ENCODE measurements at places on chromosomes 5 and 9.

DNA sequence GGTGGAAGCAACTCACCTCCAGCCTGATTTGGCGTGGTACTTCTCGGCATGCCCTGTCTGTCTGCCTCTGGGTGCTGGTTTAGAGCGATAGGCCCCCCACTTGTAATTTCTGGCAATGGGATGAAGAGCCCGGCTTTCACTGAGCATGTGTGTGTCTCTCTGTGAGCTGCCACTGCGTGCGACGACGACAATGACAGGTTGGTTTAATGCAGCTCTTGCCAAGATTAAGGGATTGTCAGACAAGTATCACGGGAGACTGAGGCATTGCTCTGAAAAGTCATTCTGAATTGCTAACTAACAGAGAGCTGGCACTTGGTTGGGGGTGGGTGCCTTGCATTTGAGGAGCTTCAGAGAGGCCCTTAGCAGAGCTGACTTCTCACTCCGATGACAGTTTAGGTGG lies 348.8 kb upstream of the CLINT1 start:
- DNase-seq: no peak

GRCh38 chr5:6261668-6262067 lies 116.7 kb downstream of the MED10 start:
- DNase-seq: no peak

DNA sequence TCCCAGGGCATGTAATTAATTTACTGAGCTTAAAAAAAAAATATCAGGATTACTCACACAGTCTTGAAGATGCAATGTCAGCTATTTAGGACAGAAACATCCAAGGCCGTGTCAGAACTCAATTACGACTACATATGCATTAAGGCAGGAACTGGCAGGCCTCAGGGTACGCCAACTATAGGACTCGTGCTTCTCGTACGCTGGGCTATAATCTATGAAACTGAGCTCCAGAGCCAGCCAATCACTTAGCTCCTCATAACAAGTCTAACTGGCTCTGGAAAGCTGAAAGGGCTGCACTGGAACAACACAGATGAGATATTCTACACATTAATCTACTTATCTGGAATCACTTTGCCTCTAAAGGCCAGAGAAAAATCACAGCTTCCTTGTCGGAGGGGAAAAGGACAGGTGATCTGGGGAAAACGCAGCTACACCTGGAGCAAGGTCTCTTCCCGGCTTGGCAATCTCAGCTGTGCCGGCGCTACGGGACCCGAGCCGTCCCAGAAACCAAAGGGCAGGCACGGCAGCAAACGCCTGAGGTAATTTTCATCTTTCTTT lies 212.0 kb downstream of the DEPDC1B start:
- no peak for DNase-seq

DNA sequence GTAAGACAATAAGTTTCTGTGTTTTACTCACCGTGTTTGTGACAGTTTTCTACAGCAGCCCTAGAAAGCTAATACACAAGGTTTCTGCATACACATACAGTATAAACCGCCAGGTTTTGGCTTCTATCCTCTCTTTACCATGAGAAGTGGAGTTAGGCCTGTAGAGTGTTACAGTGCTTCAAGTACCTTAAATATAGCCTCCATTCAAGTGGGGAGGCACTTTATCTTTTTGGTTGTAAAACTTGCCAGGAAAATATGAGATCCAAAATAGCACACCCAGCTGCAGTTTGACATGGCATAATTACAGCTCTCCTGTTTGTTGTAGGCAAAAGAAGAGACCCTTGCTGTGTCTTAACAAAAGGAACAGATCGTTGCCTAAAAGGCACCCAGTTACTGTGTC lies 90.3 kb upstream of the PTPN3 start:
- DNase-seq: no peak

DNA sequence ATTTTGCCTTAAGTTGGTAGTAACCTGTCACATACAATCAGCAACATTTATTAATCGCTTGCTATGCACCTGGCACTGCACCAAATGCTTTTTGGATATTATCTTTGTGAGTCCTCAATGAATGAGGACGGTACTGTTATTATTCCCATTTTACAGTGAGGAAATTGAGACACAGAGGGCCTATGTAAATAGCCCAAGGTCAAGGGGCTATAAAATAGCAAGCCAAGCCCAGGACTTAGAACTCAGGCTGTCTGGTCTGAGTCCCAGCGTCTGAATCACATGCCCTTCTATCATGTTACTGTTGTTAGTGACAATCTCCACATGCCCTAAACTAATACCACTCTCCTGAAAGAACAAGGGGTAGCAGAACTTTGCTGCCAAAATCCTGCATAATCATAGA lies 60.0 kb downstream of the ERAP1 start:
- no peak for DNase-seq

GRCh38 chr9:115456515-115456914 lies 338.6 kb upstream of the TNC start:
- no peak for DNase-seq

- DNase-seq: no peak
These were observed 779 bp upstream of the CTNNA1 start for GRCh38 chr5:138752341-138752950.

All from iris pigment epithelial cell (primary cell).